ENCODE measurements at places on chromosomes 5 and 9. TPM values are rescaled to one million over a fixed set of nuclear protein-coding genes. Genes with fewer than 3 reads are reported as not detected.

DNA sequence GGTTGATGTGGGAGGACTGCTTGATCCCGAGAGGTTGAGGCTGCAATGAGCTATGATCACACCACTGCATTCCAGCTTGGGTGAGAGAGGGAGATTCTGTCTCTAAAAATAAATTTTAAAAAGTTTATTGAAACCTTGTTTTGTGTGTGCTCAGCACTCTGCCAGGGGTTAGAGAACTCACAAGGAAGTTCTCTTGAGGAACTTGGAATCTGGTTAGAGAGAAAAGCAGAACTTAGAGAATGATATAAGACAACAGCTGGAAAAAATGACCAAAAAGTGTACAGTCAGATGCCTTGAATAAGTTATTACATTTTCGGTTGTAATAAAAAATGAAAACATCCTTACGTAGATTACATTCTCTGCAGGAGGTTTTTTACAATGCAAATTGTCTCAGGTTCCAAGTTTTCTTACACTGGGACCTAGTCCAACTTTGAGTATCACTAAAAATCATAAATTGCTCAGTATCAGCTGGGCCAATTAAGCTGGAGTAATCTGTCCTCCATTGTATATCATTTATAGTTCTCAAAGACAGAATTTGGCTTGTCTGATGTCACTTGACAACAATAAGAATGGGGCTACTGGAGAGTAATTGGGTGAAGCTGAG lies 21.7 kb upstream of the TENT2 start:
- DNase-seq: no peak

GRCh38 chr5:81749192-81749560 lies 1.7 kb downstream of the SSBP2 start:
- no peak for DNase-seq

GRCh38 chr5:58786035-58786434 lies 203.2 kb downstream of the RAB3C start:
- no peak for DNase-seq

DNA sequence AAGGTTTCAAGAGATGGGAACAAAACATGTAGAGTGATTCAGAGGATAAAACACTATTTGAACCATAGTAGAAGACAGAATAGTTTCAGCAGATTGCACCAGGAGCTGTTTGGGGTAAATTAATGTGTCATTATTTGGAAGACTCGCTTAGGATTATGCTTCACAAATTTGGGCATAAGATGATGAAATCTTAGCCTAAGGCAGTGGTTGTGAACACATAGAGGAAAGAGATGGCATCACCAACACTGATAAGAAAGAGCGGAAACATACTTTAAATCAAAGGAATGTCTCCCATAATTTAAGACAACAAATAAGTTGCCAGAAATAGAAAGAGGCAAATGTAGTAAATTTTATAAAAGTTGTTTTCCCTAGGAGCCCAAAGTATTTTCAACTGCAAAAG lies 66.1 kb upstream of the TBCA start:
- DNase-seq: no peak

DNA sequence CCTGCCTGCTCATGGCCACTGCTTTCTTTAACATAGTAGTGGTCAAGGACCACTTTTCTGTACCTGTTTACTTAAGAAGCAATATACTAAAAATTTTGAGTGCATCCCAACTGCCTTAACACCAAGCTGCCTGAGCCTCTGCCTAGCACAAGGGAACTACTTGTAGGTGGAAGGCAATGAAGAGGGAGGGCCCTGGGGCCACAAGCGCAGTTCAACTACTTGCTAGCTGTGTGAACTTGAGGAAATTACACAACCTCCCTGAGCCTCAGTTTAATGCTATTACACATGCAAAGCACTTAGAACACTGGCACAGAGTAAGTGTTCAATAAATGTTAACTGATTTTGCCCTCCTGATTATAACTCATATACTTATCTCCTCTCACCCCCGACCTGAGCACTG lies 6.3 kb downstream of the ARL15 start:
- DNase-seq: no peak

Gene HAVCR1
- not detected for total RNA-seq

Gene BAAT
- total RNA-seq: not detected

Gene CDH9
- not detected for total RNA-seq

Gene CD72
- 67.6 TPM for total RNA-seq

Data from OCI-LY7 (cell line).